ENCODE measurements at places on chromosomes 7 and 10.

- H3K4me3 ChIP-seq: no peak overlapping the region
- H3K27me3 ChIP-seq: no peaks in the 10 kb centered on the region
- no peak for DNase-seq
- H3K36me3 ChIP-seq: no peaks in the 10 kb centered on the region
Measured at GRCh38 chr10:97886286-97886685, 36.6 kb downstream of the GOLGA7B start.

- H3K4me3 ChIP-seq: no peak overlapping the region
- DNase-seq: no peak
- H3K27me3 ChIP-seq: no peaks in the 10 kb centered on the region
- peaks cover 13% of the 10 kb centered on the region for H3K4me1 ChIP-seq
- no peaks in the 10 kb centered on the region for H3K36me3 ChIP-seq
Measured at GRCh38 chr7:114426382-114426781, 11.8 kb downstream of the FOXP2 start.

DNA sequence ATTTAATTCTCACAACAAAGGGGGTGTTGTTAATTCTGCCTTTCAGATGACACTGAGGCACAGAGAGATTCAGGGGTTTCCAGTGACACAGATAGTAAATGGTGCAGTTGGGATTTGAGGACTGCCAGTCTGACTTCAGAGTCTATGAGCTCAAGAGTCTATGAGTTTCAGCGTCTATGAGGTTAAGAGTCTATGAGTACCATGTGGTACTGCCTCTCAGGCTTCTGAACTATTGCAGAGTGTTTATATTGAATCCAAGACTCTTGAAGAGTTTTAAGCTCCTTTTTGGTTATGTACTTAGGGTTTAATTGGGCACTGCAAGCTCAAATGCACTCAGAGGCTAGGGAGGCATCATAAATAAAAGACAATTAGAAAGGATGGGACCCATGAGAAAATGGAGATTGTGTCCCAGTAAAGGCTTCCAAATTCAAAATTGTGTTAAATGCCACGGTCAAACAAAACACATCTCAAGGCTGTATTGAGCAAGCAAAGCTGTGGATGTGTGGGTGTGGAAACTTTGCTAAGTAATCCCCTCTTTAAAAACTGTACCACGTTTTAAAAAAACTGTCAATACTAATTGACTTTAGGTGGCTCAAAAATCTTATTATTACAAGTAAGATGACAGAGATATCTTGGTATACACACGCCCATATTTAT, 123.9 kb upstream of the FAM171A1 start:
- H3K27ac ChIP-seq: no peak overlapping the region
- no peak for DNase-seq
- no peaks in the 10 kb centered on the region for H3K36me3 ChIP-seq

GRCh38 chr7:137619181-137619580, 227.6 kb downstream of the DGKI start:
- DNase-seq: no peak
- no peaks in the 10 kb centered on the region for H3K4me1 ChIP-seq
- no peak overlapping the region for H3K27ac ChIP-seq

DNA sequence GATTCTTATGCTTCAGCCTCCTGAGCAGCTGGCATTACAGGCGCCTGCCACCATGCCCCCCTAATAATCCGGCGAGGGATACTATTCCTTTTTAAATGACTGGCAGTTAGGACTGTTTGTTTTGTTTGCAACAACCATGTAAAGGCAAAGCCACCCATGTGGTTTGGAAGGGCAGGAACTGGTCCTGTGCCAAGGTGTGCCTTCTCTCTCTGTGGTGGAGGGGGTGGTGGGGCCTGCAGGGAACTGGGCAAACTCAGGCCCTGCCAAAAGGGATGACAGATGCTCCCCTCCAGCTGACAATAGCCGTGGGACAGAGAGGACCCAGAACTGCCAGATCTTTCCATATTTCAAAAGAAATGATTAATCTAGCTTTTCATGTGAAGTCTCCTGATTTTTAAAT, 23.5 kb upstream of the WAPL start:
- H3K36me3 ChIP-seq: no peaks in the 10 kb centered on the region
- H3K4me1 ChIP-seq: no peaks in the 10 kb centered on the region
- H3K4me3 ChIP-seq: no peak overlapping the region
- no peaks in the 10 kb centered on the region for H3K27me3 ChIP-seq

- no peak overlapping the region for H3K27ac ChIP-seq
- no peaks in the 10 kb centered on the region for H3K36me3 ChIP-seq
- no peaks in the 10 kb centered on the region for H3K4me1 ChIP-seq
- no peak for DNase-seq
- no peak overlapping the region for H3K4me3 ChIP-seq
Measured at GRCh38 chr10:28906934-28907333, 229.6 kb downstream of the BAMBI start.

DNA sequence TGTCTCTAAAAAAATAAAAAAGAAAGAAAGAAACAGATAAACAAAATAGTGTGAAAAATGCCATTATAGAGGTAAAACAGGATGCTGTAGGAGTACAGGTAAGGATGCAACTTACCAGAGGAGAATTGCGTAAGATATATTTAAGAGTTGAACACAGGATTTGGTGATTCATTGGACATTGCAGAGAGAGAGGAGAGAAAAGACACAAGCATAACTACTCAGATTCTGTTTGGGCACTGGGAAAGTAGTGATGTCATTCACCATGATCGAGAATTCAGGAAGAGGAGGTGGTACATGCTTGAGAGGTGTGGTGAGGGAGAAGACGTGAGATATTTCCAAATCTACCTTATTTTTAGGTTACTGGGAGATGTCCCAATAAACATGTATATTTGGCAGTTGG, 97.6 kb downstream of the AASS start:
- H3K4me3 ChIP-seq: no peak overlapping the region
- DNase-seq: no peak
- H3K27me3 ChIP-seq: no peaks in the 10 kb centered on the region
- H3K4me1 ChIP-seq: no peaks in the 10 kb centered on the region
- no peak overlapping the region for H3K27ac ChIP-seq

DNA sequence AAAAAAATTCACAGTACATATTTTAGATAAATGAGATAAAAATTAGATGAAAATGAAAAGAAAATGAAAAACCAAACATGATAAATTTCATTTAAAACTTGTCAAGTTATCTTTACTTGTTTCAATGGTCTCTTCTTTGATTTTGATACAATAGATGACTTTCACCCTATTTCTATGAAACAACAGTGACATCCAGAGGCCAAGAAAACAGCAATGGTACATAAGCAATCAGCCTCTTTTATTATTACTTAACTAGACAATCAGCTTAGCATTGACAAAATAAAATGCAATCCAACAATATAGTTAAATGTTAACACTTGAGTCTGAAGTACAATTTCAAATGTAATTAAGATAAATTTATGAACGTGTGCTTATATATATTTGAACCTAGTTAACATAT, 74.8 kb upstream of the GPR37 start:
- no peaks in the 10 kb centered on the region for H3K36me3 ChIP-seq
- H3K4me1 ChIP-seq: no peaks in the 10 kb centered on the region
- no peak overlapping the region for H3K27ac ChIP-seq
- H3K27me3 ChIP-seq: no peaks in the 10 kb centered on the region

DNA sequence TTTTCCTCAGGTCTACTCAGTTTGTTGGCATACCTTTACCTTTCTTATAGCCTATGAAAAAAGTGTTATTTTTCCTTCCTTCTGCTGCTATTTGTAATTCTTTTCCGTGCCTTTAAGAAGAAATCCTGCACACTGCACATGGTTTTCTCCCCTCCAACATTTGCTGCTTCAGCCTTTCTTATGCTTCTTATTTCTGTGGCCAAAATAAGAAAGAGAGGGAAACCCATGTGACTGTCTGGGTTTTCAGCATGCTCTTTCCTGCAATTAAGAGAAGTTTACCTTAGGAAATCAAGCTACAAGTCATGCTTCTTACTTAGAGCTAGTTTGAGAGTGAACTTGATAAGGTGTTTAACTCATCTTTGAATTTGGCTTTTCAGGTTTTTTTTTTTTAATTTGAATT, 11.0 kb downstream of the TBC1D12 start:
- peaks cover 12% of the 10 kb centered on the region for H3K4me1 ChIP-seq
- no peak for DNase-seq
- H3K27ac ChIP-seq: no peak overlapping the region
- H3K27me3 ChIP-seq: no peaks in the 10 kb centered on the region

- no peaks in the 10 kb centered on the region for H3K36me3 ChIP-seq
- no peak overlapping the region for H3K27ac ChIP-seq
- no peaks in the 10 kb centered on the region for H3K4me1 ChIP-seq
Measured at GRCh38 chr10:8581521-8582225, 527.2 kb downstream of the GATA3 start.
